ENCODE measurements at places on chromosomes 3 and 15.

GRCh38 chr3:67657192-67657591, 2.8 kb upstream of the SUCLG2 start:
- no peak for DNase-seq

DNA sequence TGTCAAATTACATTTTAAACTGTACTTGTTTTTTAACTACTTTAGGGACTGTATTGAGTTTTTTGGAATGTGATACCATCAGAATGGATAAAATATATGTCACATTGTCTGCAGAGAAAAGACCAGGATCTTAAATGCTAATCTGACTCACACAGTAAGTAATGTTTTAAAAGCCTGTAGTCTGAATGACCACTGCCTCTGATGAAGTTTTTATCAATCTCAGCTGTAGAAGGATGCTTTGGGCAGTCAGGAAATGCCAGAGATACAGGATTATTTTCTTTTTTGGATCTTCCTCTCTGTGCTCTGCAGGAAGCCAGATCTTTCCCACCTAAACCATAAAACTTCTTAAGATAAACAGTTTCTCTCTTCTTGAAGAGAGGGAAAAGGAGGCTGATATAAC, 73.1 kb upstream of the PRTG start:
- DNase-seq, result no peak

DNA sequence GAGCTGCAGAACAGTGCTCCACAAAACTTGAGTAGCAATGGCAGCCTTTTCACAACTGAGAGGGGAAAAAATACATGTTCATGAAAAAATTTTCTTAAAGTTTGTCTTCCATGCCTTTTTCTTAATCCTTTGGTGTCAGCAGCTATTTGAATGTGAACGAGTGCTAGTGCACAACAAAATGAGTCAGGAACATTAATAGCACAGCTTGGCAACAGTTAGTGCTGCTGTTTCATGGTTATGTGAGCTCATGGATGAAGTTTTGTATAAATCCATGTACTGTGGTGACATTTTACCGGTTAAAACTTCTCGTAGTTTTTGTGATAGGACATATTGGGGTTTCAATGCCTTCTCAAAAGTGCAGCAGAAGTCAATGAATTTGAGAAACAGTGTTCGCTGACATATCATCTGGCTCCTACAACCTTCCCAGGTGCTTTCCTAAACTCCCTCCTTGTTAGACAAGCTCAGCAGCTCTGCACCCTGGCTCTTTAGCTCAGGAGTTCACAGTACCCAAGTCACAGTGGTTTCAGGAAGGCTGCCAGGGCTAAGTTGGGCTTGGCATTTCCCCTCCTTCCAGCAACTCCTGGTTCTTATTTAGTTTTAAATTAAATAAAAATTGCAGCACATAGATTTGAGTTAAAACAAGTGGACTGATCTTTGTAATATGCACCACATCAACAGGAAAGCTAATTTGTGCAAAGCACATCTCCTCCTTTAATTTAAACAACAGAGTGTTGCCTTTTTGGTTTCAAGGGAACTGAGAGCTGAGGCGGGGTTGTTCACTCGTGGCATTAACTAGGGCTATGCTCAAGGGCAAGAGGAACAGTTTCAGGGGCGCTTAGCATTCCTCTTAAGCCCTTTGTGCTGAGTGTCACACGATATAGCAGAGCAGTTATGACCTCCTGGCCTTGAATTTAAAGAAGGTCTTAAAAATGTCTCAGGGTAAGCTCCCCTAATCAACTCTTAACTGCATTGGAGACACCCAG, 362.8 kb downstream of the CHST2 start:
- DNase-seq, result no peak

DNA sequence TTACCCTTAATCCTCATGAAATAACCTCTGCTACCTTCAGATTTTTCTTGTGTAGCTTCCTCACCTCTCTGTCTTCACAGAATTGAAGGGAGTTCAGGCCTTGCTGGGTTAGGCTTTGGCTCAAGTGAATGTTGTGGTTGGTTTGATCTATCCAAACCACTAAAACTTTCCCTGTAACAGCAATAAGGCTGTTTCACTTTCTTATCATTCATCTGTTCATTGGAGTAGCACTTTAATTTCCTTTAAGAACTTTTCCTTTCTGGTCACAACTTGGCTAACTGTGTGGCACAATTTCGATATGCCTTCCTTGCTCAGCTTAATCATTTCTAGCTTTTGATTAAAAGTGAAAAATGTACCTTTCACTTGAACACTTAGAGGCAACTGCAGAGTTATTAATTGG, 129.8 kb downstream of the NR1I2 start:
- DNase-seq, result no peak

DNA sequence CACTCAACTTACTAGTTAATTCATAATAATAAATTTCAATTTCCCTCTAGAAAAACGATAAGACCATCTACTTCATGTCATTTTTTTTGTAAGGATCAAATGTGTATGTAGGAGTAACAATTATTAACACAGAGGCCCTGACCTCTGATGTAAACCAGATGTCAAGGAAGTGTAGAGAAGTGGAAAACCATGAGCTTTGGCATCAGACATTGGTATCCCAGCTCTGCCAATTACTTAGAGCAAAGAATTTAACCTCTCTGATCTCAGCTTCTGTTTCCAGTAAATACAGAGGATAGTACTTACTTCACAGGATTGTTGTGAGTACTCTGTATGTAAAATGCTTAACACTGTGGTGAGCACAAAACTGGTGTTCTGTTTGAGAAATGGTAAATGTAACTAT, 17.5 kb downstream of the AQR start:
- no peak for DNase-seq

DNA sequence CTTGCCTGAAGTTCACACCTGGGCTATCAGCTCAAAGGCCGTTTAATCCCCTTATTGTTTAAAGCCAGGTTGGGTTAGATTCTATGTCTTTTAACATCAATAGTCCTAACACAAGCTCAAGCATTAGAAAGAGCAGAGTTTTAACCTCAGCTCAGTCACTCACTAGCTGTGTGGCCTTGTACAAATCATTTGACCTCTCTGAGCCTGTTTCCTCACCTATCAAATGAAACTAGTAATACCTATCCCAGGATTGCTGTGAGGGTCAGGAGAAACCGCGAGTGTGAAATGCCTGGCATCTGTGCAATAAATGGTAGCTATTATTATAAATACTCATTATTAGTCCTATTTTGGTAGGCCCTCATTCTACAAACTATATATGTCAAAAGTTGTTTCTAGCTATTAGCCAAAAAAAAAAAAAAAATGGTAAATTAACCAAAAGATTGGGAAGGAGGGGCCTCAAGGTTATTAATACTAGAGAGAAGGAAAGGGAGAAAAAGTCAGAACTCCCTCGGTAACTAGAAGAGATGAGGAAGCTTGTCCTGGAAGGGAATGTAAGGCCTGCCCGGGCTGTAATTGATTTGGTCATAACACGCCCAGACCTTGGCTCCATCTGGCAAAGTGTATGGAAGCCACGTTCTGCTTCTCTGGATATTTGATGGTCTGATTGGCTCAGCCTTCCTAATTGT, 510.5 kb upstream of the PROK2 start:
- no peak for DNase-seq

GRCh38 chr15:72377331-72377730, 1.5 kb upstream of the HEXA start:
- no peak for DNase-seq

GRCh38 chr3:194330579-194330978, 20.5 kb downstream of the CPN2 start:
- no peak for DNase-seq

DNA sequence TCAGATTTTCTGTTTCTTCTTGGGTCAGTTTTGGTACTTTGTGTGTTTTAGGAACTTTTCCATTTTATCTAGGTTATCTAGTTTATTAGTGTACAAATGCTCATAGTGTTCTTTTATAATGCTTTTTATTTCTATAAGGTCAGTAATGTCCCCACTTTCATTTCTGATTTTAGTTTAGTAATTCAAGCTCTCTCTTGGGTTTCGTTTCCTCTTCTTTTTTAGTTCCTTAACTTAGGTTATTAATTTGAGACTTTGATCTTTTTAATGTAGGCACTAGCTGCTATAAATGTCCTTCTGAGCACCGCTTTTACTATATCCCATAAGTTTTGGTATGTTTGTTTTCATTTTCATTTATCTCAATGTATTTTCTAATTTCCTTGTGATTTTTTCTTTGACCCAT, 27.0 kb upstream of the CD200R1L start:
- DNase-seq, result no peak

GRCh38 chr15:48823237-48823636, 12.4 kb upstream of the CEP152 start:
- DNase-seq, result no peak

DNA sequence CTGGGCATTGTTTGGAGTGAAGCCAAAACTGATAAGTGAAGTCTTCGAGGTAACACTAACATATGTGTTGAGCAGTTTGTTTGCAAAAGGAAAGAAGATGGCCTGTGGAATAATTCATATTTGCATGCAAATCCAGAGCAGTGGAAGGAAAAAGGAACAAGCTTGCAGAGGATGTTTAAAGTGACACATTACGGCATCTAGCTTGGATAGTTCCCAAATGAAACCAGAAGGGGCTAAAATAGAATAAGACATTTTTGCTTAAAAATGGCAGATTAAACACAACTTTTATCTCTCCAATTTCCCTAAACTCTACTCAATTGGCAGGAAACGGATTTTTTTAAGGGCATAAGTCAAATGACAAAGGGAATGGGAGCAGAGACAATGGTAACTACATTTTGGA, 25.4 kb upstream of the RYK start:
- DNase-seq, result no peak

DNA sequence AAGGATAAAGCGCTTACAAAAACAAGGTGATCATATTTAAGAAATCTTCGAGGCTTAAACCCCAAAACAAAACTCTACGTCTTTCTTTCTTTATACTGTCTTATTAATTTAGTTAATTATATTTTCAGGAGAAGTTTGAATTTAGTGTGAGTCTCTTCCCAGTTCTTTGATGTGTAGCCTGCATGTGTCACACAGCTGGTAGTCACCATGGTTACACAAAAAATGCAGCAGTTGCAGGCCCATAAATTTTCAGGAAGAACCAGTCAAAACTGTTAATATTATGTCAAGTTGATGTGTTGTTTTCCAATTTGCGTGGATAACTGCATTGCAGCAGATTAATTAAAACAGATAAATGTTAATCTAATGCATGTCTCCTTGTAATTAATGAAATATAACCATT, 10.4 kb downstream of the CLSTN2 start:
- no peak for DNase-seq

DNA sequence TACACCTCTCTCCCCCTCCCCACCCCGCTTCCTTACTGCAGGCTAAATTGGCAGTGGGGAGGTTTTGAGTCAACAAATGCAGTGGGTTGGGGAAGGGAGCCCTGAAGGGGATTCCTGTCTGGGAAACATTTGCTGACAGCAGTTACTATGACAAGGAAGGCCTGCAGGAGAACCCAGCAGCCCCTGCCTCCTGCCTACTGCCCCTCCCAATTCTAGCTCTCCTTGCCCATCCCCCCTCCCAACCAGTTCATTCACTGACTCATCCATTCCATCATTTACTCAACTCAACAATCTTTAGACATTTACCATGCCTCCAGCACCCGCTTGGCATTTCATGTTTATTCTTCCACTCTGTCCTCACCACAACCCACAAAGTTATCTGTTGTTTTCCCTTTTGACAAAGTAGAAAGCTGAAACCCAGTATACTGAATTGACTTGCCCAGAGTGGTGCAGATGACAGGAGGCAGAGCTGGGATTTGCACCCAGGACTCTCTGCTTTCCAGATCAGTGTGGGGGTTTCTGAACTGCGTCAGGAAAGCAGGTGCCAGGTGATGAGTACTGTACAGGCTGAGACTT, 75.0 kb downstream of the MAGEF1 start:
- no peak for DNase-seq

GRCh38 chr3:12449889-12450682, 34.2 kb upstream of the TSEN2 start:
- no peak for DNase-seq
